ENCODE measurements at places on chromosomes 12 and 14.

DNA sequence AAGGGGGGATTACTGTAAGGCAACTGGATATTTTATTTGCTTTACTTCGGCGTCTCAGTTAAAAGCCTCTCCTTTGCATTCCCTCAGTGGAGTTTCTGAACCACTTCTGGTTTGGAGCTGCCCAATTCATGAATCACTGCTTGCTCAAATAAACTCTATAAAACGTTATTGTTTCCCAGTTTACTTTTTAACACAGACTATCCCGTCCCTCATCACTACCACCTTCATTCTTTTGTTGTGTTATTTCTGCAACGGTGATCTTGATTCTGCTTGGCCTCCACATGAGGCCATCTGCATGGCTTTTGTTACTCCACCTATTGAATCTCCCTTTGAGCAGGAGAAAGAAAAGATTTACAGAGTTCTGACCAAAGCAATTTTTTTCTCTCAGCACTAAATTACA is 104.0 kb upstream of the PLEKHA5 start:
- no peak for DNase-seq

GRCh38 chr14:57834001-57834598 is 31.8 kb downstream of the SLC35F4 start:
- no peak for DNase-seq

GRCh38 chr12:18320036-18320617 is 58.8 kb downstream of the PIK3C2G start:
- DNase-seq: no peak

DNA sequence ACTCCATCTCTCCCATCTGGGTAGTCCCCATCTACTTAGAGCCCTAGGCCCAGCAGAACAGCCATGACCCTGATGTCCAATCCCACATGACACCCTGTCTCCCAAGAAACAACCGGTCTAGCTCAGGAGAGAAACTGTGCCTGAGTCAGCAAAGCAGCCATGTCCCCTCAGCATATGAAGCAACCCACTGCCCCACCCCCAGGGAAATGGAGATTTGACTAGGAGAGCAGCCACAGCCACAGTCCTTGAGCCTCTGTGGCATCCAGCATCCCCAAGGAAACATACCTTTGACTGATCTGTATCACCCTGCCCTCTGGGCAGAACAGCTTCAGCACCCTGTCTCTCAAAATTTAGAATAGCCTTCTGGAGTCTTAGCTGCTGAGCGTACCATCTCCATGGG is 641.9 kb upstream of the FBXO33 start:
- no peak for DNase-seq

GRCh38 chr12:114733919-114734318 is 49.9 kb upstream of the TBX3 start:
- DNase-seq: no peak

- DNase-seq: peak; percentile 11
These were observed 479.8 kb downstream of the ZFP36L1 start for GRCh38 chr14:68312884-68313610.

DNA sequence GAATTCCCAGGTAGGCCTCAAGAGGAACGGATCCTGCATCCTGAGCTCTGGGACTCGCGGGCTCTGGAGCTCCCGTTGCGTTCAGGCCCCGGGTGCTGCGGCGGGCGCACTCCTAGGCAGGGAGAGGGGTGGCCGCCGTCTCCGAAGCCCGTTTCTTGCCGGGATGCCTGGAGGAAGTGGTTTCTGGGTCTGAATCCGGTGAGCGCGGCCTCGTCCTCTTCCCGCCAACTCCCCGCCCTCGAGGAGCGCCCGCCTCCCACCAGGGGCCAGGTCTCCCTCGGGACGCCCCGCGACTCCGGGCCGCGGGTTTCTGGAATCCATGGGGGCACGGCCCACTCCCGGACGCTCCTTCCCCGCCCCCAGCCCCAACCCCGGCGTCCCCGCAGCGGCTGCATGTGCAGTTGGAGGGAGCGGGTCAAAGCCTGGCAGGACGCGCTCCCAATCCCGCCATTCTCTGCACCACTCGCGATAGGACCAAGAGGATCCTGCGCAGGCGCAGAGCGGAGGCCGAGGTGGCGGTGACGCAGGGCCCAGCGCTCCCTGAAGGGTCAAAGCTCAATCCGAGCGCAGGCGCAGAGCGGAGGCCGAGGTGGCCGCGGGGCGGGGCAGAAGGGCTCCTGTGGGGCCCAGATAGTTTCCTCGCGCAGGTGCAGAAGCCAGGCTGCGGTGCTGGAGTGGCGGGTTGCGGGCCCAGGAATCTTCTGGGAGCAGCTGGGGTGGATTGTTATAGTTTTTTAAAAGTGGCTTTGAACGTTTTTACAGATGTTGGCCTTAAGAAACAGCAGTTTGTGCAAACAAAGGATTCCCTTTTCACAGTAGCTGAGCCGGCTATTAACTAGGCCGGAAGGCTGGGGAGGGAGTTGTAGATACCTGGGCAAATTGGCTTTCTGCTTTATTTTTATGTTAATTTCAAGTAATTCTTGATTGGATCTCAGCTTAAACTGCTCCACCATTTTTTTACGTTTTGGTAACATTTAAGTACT is 796.4 kb downstream of the AACS start:
- DNase-seq: no peak

- DNase-seq: no peak
These were observed 275.7 kb downstream of the CCDC59 start for GRCh38 chr12:82082501-82082900.

- DNase-seq: no peak
These were observed 340.5 kb downstream of the TMTC2 start for GRCh38 chr12:83027021-83027723.

- DNase-seq: no peak
These were observed 618 bp downstream of the SEC23A start for GRCh38 chr14:39102265-39102968.
